ENCODE measurements at places on chromosomes 2 and 18.

GRCh38 chr2:19554520-19554919 is 196.1 kb upstream of the OSR1 start:
- no peak for DNase-seq

GRCh38 chr2:74212702-74213410 is 14.4 kb downstream of the MTHFD2 start:
- DNase-seq: no peak

- no peak for DNase-seq
Observed at GRCh38 chr2:187775196-187775595, 221.0 kb upstream of the TFPI start.

DNA sequence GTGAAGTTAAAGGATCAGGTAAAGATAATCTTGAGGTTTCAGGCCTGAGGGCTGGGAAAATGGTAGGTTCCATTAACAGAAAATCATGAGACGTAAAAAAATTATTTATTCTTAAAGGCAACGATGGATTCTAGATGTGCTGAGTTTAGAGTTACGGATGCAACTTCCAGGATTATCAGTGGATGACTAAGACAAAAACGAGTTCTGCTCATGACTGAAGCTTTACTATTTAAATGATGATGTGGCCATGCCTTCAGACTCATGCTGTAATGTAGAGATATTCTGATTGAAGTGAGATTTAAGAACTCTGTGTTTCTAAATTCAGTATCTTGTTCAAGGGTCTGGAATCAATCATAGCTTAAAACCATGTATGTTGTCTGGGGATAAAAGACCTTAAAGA is 5.0 kb downstream of the TMEM237 start:
- DNase-seq: no peak

- no peak for DNase-seq
Observed at GRCh38 chr2:223797037-223797436, 40.3 kb downstream of the AP1S3 start.

GRCh38 chr2:127293386-127293747 is 577 bp downstream of the ERCC3 start:
- DNase-seq: peak; percentile 8

GRCh38 chr2:46032996-46033395 is 264.2 kb upstream of the EPAS1 start:
- DNase-seq: no peak

DNA sequence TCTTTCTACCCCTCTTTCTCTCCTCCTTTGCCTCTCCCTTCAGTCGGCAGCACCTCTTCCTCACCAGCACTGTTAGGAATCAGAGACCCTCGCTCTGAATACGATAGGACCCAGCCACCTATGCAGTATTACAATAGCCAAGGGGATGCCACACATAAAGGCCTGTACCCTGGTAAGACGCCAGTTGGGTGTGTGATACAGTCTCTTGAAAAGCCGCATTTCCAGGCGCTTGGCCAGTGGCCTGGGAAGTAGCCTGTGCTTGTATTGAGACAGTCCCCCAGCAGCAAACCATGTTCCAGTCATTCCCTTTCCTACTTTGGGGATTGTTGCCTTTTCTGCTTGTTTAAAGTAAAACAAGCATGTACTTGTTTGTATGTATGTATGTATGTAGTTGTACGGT is 118.4 kb upstream of the DAPL1 start:
- no peak for DNase-seq

DNA sequence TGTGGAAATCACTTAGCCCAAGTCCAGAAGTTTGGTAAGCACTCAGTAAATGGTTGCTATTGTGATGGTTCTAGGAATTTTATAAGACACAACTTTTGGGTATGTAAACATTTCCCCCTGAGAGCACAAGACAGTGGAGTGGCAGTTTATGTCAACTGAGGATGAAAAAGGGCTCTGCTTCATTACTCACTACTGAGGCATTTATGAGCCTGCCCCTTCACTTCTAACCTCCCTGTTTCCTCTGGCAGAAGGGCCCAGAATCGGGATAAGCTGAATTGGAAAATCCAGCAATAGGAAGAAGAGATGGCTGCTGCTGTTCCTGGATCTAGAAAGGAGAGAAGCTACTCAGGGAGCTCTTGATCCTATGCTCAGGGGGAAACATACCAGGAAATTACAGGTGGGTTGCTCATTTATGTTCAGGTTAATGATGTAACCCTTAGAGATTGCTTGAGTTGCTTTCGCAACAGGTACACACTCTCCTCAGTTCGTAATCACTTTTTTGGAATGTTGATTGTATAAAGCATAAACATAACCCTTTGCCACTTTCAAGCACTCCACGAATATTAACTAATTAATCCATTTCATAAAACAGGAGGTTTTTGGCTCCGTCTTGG is 46.3 kb downstream of the ADCYAP1 start:
- peak; percentile 23 for DNase-seq

DNA sequence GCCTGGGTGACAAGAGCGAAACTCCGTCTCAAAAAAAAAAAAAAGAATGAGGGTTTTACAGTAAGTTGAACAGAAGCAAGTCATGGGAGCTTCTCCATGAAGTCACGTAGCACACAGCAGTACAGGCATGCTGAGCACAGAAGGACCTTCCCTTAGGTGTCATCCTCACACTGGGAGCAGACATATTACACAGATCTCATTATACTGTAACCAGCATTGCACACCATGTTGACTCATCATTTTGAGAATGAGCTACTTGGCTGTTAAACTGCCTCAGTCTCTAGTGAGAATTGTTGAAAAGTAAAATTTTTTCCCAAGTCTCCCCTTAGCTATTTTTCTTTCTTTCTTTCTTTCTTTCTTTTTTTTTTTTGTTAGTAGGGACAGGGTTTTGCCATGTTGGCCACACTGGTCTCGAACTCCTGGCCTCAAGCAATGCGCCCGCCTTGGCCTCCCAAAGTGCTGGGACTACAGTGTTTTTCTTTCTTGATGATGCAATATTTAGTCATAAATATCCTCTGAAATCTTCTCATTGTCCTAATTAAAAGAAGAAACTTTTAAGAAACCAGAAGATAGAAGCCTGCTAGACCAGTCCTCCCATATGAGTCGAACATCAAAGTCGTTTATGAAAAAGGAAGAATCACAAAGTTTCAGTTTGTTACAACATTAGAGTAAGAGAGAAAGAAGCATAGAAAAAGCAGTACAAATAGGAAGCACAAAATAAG is 37.9 kb upstream of the PPP1CB start:
- peak; percentile 51 for DNase-seq

GRCh38 chr2:170044751-170045478 is 133.0 kb upstream of the MYO3B start:
- no peak for DNase-seq

Data from fibroblast of villous mesenchyme (primary cell).